ENCODE measurements at places on chromosomes 5 and 9.

DNA sequence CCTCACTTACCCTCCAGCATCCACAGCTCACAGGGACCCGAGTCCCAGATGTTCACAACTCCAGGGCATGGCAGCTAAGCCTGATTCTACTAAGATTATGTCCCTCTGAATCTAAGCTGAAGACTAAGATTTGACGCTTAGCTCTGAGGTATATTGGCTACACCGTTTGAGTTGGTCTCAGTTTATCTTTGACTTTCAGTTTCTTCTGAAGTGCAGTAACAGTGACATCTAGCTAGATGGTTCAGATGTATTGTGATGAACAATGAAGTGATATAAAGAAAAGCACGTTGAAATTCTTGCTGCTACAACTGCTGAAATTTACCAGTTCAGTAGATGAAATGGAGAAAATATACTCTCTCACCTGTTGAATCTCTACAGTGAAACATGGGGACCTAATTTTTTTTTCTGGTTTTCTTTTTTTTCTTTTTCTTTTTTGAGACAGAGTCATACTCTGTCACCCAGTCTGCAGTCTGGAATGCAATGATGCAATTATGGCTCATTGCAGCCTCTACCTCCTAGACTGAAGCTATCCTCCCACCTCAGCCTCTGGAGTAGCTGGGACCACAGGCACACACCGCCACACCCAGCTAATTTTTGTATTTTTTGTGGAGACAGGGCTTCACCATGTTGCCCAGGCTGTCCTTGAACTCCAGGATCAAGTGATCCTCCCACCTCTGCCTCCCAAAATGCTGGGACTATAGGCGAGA, 15.7 kb downstream of the RFK start:
- no peak for DNase-seq

DNA sequence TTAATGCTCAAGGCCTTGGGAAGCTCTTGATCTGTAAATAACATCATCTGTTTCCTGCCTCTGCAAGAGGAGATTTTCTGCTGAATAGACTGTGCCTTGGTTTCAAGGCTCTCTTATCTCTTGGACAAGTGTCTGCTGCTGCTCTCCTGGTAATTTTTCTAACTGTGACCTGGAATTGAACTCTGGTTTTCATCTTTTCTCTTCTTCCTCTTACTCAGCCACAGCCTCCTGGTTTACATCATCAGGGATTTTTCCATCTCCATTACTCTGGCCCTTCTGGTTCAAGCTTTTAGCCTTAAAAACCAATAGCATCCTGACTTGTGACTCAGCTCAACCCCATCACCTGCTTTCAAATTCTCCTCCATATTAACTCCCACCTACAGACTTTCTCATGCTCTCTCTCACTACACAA, 49.6 kb upstream of the ITGA1 start:
- no peak for DNase-seq

DNA sequence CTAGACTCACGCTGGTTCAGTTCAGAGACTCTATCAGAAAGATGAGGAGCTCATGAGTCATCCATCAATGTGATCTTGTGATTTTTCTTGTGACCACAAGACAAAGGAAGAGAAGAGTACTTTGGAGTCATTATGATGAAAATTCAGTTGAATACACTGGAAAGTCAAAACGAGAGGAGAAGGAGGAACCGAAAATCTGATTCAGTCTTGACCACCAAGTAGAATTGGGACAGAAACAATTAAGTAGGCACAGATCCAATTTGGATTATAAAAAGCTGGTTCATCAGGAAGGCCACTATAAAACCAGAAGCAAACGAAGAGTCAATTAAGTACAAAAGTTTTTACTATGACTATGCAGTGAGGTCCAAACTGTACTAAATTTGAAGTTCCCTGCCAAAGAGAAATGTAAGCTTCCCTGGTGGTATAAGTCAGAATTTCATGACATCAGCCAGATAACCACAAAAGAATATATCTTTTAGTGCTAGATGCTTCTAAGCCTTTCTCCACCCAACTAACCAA, 90.9 kb downstream of the THBS4 start:
- no peak for DNase-seq

DNA sequence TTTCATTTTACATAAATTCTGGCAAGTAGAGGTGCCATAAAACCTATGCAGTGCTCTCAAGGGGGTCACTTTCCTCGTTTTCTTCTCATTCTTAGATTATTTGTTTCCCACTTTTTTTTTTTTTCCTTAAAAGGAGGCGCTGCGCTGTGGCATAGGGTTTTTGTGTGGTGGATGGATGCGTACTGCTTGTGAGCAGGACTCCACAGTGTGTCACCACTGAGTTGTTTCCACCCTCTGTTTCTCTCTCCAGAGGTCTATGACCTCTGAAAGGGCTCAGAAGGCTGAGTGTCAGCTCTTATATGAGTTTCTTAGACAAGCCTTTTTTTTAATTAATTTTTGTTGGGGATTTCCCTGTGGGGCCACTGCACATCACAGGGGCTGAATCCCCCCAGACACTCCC, 13.6 kb upstream of the CLTB start:
- DNase-seq, result no peak

- no peak for DNase-seq
Observed at GRCh38 chr5:140563596-140563995, 802 bp downstream of the APBB3 start.

DNA sequence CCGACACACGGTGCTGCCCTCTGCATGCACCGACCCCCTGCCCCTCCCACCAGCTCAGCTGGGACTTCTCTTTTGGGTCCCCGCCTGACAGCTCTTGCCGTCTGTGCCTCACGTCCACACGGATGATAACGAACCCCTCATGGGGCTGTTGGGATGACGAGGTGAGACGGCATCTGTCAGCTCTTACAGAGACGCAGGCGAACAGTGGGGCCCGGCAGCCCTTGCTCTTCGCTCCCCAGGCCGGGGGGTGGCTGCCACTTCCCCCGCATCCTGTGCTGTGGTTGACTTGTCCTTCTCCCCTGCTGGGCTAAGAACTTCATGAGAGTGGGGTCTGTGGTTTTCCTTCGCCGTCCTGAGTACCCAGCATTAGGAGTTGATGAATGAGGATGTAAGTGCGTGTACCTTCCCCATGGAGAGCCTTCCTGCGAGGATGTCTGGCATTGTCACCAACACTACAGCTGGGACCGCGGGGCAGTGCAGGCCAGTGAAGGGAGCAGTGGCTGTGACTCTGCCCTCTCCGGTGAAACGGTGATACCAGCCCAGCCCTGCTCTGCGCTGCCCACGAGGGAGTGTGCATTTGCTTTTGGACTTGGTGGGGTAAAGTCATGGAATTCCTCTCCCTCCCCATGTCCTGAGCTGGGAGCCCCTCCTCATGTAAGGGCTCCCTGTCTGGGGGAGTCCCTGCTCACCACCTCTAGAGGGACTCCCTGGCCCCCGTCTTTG, 23.2 kb downstream of the HK3 start:
- DNase-seq, result no peak

GRCh38 chr5:16808021-16808420, 128.1 kb downstream of the MYO10 start:
- no peak for DNase-seq

- no peak for DNase-seq
Observed at GRCh38 chr5:117262572-117263131, 688.0 kb upstream of the SEMA6A start.

DNA sequence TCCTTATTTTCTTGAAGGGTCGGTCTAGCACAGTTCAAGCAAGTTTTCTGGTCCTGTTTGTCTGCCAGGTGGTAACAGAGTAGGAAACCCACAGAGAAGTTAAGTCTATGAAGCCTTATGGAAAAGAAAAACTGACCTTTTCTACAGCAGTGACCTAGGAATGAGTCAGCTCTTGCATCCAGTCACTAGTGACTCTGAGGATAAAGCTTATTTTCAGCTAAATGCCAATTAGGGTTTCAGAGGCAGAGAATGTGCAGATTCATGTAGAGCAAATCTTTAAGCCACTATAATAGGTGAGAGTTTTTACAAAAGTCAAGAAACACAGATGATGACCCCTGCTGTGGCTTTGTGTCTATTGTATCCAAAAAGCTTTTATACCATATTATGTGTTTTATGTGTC, 100.7 kb downstream of the CWC27 start:
- DNase-seq, result no peak

DNA sequence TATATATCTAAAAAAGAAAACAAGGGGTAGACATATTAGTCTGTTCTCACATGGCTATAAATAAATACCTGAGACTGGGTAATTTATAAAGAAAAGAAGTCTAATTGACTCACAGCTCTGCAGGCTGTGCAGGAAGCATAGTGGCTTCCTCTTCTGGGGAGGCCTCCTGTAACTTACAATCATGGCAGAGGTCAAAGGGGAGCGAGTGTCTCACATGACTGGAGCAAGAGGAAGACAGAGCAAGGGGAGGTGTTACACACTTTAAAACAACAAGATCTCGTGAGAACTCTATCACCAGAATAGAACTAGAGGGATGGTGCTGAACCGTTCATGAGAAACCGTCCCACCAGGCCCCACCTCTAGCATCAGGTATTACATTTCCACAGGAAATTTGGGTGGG, 616.8 kb downstream of the TLE4 start:
- DNase-seq, result no peak

DNA sequence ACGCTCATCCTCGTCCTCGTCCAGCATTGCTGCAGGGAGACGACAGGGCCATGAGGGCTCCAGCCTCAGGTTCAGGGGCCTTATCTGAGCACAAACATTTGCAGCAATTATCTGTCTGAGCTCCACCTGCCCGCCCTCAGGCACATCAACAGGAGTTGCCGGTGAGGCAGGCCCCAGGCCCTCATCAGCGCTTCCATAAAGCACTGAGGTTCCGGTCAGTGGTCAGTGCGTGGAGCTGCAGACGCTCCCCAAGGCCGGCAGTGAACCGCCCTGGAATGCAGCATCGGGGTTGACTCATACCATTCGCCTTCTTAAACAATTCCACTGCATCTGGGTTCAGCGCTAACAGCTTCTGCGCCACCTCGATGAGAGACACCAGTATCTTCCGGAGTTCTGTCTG, 15.2 kb downstream of the UBAC1 start:
- no peak for DNase-seq

DNA sequence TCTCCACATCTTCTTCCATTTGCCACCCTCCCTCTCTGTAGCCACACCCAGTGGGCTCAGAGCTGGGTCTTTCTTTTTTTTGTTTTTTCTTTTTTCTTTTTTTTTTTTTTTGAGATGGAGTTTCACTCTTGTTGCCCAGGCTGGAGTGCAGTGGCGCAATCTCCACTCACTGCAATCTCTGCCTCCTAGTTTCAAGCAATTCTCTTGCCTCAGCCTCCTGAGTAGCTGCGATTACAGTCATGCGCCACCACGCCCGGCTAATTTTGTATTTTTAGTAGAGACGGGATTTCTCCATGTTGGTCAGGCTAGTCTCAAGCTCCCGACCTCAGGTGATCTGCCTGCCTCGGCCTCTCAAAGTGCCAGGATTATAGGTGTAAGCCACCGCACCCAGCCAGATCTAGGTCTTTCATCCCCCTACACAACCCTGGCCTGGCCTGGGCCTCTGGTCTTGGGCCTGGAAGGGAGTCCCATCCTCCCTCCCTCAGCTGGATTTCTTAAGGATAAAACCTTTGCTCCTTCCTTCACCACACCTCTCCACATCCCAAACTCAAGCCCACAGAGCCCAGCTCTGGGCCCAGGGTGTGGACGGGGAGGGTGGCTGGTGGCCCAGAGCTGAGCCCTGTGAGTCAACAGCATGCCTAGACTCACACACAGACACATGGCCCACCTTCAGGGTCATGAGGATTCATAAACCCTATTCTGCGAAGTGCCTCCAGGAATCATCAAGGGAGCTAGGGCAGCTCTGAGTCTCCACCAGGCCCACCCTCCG, 18.8 kb upstream of the KCNIP1 start:
- no peak for DNase-seq
